Vagina (tissue), 2 donors: ENCODE measurements at places on chromosomes 12 and 14. TPM values are rescaled to one million over a fixed set of nuclear protein-coding genes. Genes with fewer than 3 reads are reported as not detected.

GRCh38 chr12:93055221-93055620 lies 126.1 kb upstream of the EEA1 start:
- DNase-seq: no peak

- DNase-seq: no peak
Measured at GRCh38 chr14:36580856-36581831, 1.3 kb downstream of the NKX2-8 start.

- no peak for DNase-seq
Measured at GRCh38 chr12:77855548-77855947, 24.9 kb downstream of the NAV3 start.

GRCh38 chr12:118456741-118457140 lies 80.4 kb downstream of the SUDS3 start:
- no peak for DNase-seq

GRCh38 chr12:13345722-13346121 lies 149.2 kb downstream of the EMP1 start:
- DNase-seq: no peak

GRCh38 chr14:88063811-88064210 lies 58.9 kb downstream of the GPR65 start:
- DNase-seq: no peak

GRCh38 chr12:91309450-91309849 lies 126.8 kb upstream of the DCN start:
- DNase-seq: no peak

DNA sequence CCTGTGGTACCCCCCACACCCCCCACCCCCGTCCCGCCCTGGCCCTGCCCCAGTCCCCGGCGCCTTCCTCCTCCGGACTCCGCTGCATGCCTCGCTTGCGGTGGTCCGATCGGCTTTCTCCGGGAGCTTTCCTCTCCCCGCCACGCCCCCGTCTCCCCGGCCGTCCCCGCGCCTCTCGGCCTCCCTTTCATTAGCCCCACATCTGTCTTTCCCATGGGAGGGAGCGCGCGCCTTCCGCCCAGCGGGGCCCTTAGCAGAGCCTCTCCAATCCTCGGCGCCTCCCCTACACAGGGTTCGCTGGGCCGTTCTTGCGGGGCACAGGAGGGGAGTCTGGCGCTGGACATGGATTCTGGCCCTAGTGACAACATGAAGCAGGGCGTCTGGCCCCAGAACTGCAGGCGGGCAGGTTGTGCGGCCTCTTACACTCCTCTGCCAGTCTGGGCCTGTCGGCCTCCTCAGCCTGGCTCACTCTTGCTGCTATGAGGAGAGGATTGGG lies 1.5 kb upstream of the EFS start:
- no peak for DNase-seq

CMA1 gene
- total RNA-seq: not detected
